ENCODE measurements at places on chromosomes 13 and 19.

DNA sequence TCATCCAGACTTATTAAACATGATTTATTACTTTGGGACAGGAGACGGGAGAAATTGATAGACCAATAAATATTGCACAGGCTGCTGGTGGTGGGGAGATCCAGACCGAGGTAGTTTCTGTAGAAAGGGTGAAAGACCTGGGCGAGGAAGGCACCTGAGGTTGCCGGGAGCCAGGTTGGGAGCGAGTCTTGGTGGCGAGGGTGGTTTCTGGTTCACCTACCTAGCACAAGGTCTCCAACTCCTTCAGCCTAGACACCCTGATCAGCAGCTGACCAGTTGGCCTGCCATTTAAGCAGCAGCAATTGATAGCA lies 7.0 kb downstream of the EMP3 start:
- DNase-seq, result no peak

DNA sequence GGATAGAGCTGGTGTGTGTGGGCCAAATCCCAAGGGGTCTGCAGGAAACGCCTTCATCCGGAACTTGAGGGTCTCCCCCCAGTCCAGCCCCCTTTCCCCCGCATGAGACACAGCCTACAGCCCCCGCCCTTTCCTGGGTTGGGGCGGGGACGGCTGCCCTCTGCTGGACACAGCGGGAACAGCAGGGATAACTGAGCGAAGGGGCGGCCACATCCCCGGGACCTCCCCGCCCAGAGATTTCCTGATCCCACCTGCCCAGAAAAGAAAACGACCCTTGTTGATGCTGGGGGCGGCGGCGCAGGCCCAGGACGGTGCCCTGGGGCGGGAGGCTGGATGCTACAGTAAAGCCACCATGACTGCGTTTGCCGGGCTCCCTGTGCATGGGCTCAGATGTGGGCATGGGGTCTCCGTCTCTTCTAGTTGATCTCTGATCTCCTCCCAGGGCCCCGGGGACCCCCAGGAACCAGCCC lies 14.2 kb downstream of the ONECUT3 start:
- no peak for DNase-seq

- no peak for DNase-seq
Measured at GRCh38 chr13:102645701-102646100, 48.9 kb downstream of the TPP2 start.

GRCh38 chr13:53041968-53042516 lies 13.4 kb downstream of the OLFM4 start:
- no peak for DNase-seq

GRCh38 chr19:2168619-2169424 lies 5.1 kb downstream of the DOT1L start:
- peak; percentile 90 for DNase-seq

DNA sequence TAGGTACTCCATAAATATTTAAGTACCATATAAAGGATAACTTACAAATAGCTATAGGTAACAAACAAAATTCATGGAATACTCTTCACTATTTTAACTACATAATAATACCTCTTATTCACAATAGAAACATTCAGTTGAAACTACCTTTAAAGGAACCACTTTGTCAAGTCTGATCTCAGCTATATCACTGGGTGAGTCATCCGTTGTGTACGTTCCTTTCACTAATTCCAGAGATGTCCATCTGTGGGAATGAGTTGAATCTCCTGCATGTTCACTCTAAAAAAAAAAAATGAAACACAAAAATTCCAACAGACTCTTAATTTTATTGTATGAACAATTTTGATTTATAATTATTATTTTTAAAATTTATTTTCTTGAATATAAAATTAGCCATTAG lies 149.4 kb upstream of the FBXL3 start:
- no peak for DNase-seq

- DNase-seq, result no peak
Measured at GRCh38 chr13:24922387-24922744, 158.4 kb downstream of the RNF17 start.

DNA sequence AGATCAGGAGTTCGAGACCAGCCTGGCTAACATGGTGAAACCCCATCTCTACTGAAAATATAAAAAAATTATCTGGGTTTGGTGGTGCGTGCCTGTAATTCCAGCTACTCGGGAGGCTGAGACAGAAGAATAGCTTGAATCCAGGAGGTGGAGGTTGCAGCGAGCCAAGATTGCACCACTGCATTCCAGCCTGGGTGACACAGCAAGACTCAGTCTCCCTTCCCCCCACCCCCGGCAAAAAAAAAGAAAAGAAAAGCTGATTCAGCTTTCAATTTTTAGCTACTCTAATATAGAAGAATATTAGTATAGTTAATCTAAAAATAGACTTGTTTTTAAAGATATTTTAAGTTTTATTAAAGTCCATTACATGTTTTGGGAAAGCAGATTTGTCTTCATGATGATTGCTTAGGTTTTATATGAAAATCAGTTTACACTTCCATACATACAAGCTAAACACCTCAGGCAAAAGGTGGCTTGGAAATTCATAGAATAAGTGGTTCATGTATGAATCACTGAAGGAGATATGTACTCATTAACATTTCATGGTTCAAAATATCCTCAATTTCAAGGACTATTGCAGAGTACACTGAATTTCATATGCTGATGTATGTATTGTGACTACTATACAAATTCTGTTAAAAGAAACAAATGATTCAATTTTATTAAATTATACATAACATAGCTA lies 165.2 kb downstream of the TDRD3 start:
- no peak for DNase-seq

DNA sequence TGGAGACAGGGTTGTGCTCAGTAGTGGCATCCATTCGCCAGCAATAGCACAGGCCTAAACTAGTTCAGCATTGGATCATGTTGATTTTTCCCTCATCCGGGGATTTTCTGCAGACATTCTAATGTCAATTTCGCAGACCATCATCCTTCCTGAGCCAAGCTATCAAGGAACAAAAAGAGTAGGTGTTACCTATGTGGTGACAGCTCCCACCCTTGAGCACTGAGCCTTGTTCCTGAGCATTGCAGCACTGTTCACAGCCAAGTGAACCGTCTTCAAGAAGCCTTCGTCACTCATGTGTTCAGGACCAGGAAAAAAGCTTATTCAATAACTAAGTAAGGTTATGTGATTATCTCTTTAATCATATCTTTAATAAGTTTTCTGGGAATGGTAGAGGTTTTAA lies 576.2 kb downstream of the UQCRFS1 start:
- DNase-seq, result no peak

GRCh38 chr19:44702551-44703176 lies 3.7 kb downstream of the CEACAM16 start:
- no peak for DNase-seq

DNA sequence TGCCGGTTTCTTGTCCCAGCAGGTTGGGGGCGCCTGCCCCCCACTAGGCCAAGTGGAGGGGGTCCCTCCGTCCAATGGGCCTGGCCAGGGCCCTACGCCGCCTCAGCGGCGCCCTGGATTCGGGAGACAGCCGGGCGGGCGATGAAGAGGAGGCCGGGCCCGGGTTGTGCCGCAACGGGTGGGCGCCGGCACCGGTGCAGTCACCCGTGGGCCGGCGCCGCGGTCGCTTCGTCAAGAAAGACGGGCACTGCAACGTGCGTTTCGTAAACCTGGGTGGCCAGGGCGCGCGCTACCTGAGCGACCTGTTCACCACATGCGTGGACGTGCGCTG lies 6.2 kb downstream of the KCNJ14 start:
- no peak for DNase-seq

DNA sequence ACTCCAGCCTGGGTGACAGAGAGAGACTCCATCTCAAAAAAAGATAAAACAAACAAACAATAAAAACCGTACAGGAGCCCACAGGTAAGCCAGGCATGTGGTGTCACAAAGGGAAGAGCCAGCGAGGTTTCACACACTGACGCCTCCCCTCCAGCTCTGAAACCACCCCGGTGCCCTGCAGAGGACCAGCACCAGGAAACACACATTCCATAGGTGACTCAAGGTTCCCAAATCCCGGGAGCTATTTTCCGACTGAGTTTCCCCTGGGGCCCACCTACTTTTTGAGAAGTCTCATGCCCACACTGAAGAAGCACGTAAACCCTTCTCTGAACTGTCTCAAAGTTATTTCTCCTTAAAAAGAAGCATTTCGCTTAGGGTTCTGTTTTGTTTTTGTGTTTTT lies 40.3 kb downstream of the RHPN2 start:
- no peak for DNase-seq

- no peak for DNase-seq
Measured at GRCh38 chr13:100725472-100725871, 50.9 kb upstream of the TMTC4 start.

- DNase-seq, result no peak
Measured at GRCh38 chr13:52878831-52879230, 30.4 kb upstream of the PCDH8 start.

DNA sequence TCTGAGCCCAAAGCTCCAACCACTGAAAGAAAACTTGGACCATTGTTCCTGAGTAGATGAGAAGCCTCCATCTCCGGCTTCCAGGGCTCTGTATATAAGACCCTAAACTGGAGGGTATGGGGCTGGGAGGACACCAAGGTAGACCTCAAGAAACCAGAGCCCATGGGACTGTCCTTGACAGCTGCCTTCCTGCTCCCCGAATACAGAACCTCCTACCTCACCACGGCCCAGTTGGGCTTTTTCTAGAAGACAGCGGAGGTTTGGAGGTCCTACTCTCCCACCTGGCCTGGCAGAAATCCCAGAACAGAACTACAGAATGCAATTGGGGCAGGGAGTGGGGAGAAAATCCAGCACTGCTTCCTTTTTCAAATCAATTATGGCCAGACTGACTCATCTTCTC lies 177.3 kb upstream of the ZNF507 start:
- no peak for DNase-seq

DNA sequence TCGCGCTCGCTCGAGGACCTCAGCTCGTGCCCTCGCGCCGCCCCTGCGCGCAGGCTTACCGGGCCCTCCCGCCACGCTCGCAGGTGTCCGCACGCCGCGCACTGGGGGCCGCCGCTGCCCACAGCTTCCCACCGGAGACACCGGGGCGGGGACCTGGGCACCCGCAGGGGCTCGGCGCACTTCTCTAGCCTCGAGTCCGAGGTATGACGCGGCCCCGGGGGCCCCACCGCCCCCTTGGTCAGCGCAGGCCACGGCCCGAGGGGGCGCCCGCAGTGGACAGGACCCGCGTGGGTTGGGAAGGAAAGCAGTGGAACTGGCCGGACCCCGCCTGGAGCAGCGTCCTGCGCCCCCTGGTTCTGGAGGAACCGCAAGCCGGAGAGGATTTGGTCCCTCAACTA lies 2.1 kb upstream of the GRWD1 start:
- no peak for DNase-seq

GRCh38 chr19:28864024-28864503 lies 348.9 kb downstream of the UQCRFS1 start:
- no peak for DNase-seq

Data from HS-5 (cell line).